ENCODE measurements at places on chromosomes 5 and 9.

DNA sequence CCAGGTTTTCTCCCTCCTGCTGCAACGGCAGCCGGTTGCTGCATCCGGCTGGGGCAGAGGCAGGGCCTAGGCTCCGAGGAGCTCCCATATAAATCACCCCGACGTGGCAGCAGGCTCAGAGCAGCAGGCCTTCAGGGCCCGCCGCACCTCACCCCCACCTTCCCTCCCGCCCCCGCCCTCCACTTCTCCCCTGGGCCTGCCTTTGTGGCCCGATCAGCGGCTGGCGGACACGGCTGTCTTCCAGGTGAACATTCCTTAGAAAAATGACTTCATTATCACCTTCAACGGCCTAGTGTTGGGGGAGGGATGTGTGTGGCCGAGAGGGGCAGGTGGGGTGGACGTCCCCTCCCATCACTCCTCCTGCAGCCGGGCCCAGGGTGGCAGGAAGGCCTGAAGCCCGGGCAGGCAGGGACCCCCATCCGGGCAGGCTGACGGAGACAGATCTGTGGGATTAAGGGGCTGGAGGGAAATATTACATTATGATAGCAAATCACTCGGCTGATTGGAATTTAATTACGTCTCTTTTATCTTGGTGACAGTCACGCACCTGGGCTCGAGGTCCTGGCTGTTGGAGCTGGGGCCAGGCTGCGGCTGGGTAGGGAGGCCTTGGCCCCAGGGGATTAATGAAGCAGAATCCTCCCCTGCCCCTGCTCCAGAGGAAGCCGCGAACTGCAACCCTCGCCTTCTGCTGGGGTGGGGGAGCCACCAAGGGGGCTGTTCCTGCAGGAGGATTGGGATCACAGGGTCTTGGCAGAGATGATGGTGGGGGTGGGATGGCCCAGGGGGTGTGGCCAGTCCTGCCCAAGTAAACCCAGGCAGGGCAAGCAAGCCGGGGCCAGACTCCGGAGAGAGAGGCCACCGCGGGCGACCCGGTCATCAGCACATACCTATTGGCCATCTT is 38.4 kb upstream of the RXRA start:
- no peak for DNase-seq

DNA sequence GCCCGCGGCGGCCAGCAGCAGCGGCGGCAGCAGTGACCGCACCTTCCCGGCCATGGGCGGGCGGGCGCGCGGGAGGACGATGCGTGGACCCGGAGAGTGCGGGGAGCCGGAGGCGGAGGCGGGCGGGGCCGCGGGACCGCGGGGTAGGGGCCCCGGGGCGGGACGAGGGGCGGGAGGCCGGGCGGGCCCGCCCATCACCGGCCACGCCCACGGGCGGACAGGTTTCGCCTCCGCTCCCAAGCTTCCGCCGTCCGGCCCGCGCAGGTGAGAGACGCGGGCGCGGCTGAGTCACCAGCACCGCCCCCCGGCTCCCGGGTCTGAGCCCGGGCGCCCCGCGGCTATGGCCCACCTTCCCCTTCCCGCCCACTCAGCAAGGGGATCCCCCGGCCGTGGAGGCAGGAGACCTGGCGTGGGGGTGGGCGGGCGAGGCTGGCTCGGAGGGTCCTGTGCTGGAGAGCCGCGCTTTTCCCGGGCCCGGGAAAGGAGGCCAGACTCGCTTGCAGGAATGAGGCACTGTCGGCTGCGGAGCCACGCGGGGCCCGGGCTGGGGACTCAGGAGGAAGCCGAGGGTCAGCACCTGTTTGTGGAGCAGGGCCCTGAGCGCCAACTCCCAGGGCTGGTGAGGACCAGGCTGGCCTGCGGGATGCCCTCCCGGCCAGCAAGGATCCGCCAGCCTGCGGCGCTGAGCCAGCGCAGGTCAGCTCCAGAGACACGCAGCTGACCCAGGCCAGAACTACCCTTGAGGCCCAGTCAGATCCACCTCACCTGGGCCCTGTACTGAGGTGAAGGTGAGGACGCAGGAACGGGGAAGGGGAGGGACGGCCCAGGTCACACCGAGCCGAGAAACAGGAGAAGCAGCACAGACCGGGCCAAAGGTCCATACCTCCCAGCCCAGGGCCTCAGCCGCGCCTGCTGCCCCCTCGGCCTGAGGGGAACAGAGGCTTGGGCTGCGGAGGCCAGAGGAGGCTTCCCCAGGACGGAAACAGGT is at the start of gene ENTPD2:
Gene ENTPD2, minus strand, starts transcription at position 118 of the 988 bp plus-strand sequence. Its CDS starts 64 bp downstream, at position 54.
- no peak for DNase-seq

DNA sequence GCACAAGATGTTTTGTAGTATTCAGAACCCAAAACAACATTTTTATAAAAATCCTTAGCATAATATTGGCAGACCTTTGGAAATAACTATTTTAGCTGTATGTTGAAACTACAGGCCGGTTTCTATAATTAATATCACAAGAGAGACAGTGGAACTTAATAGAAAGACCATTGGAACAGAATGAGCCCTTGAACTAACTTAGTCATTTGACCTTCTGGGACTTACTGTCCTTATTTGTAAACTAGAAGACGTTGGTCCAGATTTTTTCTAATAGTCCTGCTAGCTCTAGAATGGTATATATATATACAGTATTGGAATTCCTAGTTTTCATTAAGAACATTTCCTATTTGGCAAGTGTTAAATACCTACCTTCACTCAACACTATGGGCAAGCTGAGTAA is 69.5 kb upstream of the ALDH1A1 start:
- no peak for DNase-seq

GRCh38 chr9:129887334-129888292 is 52.4 kb downstream of the USP20 start:
- no peak for DNase-seq

DNA sequence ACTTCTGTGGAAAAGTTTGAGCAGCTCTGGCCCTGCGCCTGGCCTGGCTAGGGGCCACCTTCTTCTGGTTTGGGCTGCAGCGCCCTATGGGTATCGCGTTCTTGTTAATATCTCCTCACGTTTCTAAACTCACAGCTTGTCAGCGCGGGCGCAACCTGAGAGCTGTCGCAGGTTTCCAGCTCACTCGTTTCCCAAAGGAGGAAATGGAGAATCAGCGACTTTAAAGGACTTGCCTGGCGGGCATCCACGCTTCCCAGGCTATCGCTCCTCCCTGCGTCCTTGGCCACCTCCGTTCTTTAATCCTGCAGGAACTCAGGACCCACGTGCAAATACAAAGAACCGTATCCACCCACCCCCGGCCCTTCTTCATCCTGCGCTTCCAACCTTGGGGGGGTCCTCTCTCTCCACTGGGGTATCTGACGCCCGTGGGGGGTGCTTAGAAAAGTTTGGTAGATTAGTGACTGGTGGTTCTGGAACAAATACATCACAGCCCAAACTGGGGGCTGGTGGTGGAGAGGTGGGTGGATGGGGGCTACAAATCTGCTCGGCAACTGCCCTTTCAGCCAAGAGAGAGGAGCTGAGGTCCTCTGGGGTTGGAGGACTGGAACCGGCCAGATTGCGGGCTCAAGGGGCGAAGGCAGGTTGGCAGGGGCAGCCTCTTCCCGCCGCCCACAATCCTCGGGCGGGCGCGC is 578 bp upstream of the PSAT1 start:
- peak; percentile 49 for DNase-seq

GRCh38 chr5:74064225-74064624 is 438.2 kb downstream of the ARHGEF28 start:
- DNase-seq = no peak

GRCh38 chr9:3008091-3008490 is 164.2 kb upstream of the PUM3 start:
- DNase-seq = no peak
